Aorta (tissue), 5 donors: ENCODE measurements at places on chromosomes 2 and 18. TPM values are rescaled to one million over a fixed set of nuclear protein-coding genes. Genes with fewer than 3 reads are reported as not detected.

The GLI2 gene
- 9.0 TPM for total RNA-seq

The ARHGEF4 gene
- 6.9 TPM for total RNA-seq

GRCh38 chr2:168091986-168092385 lies 155.4 kb downstream of the STK39 start:
- no peak for DNase-seq

GRCh38 chr2:169702996-169703395 lies 8.7 kb downstream of the PHOSPHO2 start:
- no peak for DNase-seq

The KRTCAP3 gene
- total RNA-seq: 1.8 TPM

DNA sequence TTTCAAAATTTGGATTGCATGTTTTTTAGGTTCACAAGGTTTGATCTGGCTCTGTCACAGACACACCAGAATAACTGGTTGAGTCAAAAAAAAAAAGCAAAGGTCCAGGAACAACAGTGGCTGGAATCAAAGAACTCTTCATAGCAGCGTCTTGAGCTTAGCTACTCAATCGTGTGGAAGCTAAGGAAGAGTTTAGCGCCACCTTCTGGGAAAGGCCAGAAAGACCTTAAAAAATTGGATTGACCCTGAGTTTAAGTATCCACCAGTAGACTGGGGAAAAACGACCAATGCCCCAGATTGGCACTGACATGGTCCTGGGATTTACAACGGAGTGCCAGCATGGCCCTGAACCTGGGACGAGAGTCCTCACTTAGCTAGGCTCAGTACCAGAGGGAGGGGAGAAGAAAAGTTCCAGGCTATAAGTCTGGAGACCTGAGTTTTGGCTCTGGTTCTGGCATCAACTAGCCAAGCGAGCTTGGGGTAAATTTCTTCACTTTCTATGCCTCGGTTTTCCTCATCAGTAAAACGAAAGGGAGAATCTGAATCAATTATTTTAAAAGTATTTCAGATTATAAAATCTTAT lies 71.1 kb upstream of the TFCP2L1 start:
- DNase-seq: no peak

DNA sequence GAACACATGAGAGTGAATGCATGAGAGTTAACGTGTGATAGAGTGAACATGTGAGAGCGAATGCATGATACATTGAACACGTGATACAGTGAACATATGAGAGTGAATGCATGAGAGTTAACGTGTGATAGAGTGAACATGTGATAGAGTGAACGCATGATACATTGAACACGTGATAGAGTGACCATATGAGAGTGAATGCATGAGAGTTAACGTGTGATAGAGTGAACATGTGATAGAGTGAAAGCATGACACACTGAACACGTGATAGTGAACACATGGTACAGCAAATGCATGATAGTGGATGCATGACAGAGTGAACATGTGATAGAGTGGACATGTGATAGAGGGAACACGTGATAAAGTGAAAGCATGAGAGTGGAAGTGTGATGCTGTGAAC lies 517.9 kb downstream of the EIPR1 start:
- DNase-seq: no peak

GRCh38 chr2:163692611-163693482 lies 43.0 kb downstream of the FIGN start:
- DNase-seq: no peak

GRCh38 chr2:191255756-191256312 lies 10.6 kb downstream of the MYO1B start:
- DNase-seq: no peak

DNA sequence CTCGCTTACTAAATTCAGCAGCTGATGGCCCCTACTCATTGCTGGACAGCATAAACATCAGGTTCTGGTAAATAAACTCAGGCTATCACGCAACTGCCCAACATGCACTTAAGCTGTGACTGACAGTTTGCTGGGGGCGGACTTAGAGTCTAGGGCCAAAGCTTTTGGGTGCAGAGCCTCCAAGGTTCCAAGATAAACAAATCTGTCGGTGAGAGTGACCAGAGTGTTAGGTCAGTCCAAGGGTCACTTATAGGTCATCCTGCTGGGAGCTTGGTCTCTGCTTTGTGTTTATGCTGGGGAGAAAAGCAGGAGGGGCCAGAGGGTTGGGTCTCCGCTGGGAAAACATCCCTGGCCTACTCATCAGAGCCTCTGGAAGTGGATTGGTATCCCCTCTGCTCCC lies 188.6 kb upstream of the GATA6 start:
- no peak for DNase-seq

DNA sequence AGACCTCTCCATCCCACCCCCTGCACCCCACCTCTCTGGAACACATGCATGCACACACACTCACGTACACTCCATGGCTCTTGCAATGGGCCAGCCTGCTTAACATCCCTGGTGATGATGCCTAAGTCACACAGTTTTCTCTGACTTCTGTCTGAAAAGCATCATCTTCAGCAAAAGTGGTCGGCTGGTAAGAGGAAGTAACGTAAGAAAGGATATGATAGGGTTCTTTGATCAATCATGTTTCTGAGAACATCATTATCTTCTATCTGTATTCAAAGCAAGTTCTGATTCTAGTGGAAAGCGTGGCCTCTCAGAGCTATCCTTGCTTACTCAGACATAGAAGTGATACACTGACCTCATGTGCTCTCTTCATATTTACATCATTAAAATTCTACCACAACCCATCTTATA lies 11.4 kb upstream of the NDUFV2 start:
- DNase-seq: no peak

DNA sequence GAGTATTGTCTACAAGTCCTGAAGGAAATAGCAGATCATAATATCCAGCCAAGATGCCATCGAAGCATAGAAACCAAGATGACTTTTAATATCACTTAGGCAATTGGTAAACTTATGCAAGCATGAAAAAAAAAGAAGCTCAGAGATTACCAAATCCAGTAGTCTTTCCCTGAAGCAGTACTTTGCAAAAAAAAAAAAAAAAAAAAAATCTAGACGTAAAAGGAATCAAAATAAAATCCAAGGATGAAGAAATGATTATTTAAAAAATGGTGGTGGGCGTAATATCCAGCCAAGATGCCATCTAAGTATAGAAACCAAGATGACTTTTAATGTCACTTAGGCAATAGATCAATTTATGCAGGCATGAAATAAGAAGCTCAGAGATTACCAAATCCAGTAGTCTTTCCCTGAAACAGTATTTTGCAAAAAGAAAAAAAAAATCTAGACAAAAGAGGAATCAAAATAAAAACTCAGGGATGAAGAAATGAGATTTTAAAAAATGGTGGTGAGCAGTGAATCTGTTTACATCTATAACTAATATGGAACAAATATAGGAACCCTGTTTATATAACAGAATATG lies 108.8 kb downstream of the GYPC start:
- no peak for DNase-seq

GRCh38 chr2:28991460-28991859 lies 10.4 kb downstream of the TOGARAM2 start:
- no peak for DNase-seq

- DNase-seq: no peak
Measured at GRCh38 chr18:60092073-60092472, 192.3 kb downstream of the PMAIP1 start.

The SPATA3 gene
- total RNA-seq: not detected

DNA sequence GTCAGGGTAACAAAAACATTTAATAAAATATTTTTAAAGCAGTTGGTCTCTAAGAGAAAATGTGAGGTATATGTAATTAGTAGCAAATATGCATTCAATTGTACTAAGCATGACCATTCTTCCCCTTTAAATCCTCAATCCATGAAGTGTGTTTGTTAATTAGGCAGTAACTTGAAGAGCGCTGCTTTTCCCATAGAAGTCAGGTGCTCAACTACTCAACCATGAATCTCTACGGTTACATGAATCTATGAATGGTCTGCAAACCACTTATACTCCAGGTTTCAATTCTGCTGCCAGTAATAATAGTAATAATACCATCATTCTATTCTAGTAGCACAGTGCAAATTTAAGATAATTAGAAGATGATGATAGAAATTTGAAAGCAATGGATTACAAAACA lies 55.8 kb downstream of the SLC8A1 start:
- no peak for DNase-seq

The BMP10 gene
- not detected for total RNA-seq

The REG3G gene
- 0.71 TPM for total RNA-seq

- no peak for DNase-seq
Measured at GRCh38 chr2:70472221-70472890, 81.3 kb downstream of the TGFA start.

The DOK6 gene
- total RNA-seq: 5.7 TPM

- no peak for DNase-seq
Measured at GRCh38 chr2:54468673-54469072, 12.5 kb downstream of the SPTBN1 start.

The RUFY4 gene
- total RNA-seq: 0.39 TPM

DNA sequence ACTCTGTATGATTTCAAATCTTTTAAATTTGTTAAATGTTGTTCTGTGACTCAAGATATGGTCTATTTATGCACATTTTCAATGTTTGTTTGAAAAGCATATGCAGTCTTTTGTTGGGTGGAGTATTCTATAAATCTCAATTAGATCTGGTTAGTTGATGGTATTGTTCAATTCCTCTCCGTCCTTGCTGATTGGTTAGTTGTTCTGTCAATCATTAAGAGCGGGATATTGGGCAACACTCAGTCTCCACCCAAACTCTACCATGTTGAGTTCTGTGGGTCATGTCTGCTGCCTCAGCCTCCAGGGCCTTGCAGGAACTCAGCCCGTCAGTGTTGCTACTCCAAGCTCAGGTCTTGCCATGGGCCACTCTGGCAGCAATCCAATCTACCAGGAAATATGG lies 118.9 kb downstream of the VWA3B start:
- DNase-seq: no peak

DNA sequence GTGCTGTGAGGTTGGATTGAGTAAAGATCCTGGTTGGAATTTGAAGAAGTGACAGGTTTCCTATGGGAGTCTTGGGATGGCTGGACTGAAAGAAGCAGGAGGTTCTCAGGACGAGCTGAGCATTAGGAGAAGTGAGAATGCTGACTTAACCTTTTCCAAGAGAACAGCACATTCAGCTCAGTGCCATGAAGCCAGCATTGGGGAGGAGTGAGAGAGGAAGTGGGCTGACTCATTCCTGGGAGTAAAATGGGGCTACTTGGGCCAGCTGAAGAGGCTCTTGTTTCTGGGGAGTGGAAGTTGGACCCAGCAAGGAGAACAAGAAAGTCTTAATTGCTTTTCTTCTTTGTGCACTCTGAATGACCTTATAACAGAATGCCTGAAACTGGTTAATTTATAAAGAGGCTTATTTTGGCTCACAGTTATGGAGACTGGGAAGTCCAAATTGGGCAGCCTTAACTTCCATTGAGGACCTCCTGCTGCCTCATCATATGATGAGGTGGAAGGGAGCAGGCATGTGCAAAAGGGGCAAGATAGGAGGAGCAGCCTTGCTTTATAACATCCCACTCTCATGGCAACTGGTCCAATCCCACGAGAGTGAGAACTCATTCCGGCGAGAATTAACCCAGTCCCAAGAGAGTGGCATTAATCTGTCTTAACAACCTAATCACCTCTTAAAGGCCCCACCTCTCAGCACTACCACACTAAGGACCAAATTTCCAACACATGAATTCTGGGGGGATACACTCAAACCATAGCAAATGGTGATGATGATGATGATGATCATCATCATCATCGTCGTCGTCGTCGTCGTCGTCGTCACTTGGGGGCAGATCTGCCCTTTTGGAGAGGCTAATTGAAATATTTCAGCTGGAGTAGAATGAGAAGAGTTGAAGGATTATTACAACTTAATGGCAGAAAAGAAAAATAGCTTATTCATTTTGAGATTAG lies 26.1 kb downstream of the DGUOK start:
- peak; percentile 70 for DNase-seq

DNA sequence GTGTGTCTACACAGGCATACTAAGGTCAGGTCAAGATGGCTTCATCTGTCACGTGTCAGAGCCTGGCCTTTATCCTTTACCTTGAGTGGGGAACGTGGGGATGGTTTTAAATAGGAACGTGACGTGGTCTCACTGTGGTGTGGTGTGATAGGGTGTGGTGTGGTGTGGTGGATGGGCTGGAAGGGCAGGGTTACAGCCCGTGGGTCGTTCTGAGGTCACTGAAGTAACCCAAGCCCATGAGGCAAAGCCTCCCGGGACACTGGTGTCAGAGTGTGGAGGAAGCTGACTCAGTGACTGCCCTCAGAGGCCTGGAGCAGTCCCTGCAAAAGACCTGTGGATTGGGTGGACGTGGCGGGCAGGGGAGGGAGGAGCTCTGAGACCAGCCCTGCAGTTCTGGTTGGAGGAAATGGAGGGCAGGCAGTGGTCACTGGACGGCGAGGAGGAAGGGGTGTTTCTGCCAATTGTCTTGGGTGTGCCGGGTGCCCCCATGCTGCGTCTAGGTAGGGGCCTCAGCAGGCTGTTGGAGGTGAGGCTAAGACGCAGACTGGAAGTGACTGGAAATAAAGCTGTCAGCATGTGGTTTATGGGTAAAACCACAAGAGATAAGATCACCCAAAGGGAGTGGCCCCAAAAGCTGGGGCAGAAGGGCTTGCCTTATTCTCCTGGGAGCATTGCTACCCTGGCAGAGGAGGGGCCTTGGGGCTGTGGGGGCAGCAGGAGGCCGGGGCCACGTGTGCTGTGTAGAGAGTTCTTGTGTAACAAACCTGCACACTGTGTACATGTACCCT lies 84.8 kb downstream of the SH3RF3 start:
- no peak for DNase-seq

DNA sequence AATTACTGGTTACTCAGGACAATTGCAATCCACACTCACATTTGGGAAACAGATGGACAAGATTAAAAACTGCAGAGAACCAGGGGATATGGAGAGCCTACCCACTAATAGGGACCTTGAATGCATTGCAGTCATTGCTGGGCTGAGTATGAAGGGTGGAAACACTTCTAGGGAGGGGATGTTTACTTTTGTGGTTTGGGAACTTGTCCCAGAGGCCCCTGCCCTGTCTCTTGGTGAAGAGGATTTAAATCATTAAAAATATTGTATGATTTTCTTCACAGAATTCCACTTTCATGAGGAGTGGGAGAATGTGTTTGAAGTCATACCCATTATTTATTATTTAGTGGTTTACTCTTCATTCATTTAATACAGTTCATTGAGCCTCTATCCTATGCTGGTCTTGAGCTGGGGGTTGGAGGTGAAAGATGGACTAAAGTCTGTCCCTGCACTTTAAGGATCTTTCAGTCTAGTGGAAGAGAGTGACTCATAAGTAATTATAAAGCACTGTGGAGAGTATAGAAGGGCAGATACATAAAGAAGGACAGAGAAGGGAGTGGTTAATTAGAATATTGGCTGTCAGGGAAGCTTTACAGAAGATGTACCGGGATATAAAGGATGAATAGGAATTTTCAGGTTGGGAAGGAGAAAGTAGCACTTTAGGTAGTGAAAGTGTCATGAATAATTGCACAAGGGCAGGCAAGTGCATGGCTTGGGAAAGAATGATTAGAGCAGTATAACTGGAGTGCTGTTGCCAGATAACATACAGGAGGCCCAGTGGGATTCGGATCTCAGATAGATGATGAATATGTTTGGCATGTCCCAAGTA lies 313.4 kb downstream of the LPIN1 start:
- no peak for DNase-seq

The LHCGR gene
- total RNA-seq: not detected
